ENCODE measurements at places on chromosomes 11 and 22. TPM values are rescaled to one million over a fixed set of nuclear protein-coding genes. Genes with fewer than 3 reads are reported as not detected.

DNA sequence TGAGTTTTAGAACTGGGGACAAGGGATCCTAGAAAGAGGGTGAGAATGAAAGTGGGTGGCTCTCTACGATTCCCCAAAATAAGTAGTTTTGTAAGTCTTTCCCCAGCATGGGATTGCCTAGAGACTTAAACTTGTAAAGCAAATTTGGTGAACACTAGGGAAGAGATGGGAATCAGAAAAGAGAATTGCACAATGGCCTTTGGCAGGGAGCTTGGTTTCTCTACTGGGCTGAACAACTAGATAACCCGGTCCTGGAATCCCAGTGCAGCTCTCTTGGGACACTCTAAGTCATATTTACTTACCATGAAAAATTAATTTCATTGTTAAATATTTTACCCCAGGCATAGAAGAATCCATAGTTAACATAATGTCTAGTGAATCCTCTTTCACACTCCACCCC lies 16.5 kb upstream of the USP18 start:
- no peak for DNase-seq

Gene MS4A6A
- 22.2 TPM for total RNA-seq

DNA sequence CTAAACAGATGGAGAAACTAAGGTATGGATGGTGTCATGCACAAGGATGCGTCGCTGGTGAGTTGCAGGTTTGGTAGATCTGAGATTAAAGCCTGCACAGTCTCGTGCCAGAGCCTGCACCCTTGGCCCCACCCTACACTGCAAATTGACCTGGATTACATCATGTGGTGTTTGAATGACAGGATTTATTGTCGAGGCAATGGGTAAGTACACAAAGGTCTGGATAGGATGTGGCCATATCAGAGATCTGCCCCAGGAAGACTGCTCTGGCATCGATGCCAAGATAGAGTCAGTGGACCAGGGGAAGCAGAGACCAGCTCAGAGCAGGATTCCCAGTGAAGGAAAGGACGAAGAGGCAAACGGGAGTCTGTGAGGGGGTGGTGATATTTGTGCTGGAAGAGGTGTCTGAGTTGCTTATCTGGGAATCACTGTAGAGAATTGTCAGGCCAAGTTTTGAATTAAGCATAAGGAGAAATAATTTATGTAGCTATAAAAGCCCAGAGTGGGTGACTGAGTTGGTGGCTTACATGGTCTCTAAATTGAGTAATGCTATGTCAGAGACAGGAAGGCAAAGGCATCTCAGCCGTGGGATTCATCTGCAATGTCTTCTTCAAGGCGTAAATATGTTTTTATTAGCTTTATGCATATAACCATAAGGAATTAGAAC lies 499.6 kb upstream of the B3GAT1 start:
- no peak for DNase-seq

- DNase-seq: no peak
Observed at GRCh38 chr11:12862696-12863469, 146.2 kb upstream of the RASSF10 start.

GRCh38 chr22:28894807-28895206 lies 11.4 kb downstream of the ZNRF3 start:
- DNase-seq: no peak

Gene SGSM1
- total RNA-seq: 8.0 TPM

DNA sequence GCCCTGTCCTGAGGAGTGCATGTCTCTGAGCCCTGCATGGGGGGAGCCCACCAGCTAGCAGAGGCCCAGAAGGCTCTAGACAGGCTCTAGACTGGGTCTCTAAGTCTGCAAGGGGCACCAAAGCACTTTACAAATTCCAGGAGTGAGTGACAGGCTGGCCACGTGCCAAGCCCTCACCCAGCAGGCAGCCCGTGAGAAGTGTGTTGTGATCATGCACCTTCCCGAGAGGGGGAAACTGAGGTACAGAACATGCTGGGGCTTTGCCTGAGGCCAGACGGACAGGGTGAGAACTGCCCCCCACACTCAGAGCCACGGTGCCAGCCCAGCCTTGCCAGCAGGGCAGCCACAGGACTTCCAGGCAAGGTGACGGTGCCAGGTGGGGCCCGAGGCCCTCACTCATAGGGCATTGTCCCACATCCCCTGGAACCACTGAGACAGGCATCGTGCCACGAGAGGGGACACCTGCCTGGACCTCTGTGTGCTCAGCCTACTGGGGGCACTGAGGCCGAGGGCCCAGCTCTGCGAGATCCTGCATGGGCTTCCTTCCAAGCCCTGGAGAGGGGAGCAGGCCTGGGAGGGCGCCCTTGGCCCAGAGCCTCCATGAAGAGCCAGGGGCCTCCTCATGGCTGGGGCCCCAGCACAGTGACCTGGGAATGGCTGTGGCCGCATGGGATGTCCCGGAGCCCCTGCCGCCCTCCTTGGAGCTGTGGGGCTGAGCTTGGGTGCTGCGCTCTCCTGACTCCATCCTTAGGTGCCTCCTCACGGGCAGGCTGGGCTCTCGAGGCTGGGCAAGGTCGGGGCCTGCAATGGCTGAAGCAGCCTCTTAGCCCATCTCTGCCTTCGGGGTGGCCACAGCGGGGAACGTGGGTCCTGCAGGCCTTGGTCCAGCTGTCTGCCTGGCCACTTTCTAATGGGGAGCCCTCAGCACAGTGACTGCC lies 121.5 kb downstream of the KCNQ1OT1 start:
- DNase-seq: peak; percentile 72

Gene ZNF280B
- total RNA-seq: 0.57 TPM

DNA sequence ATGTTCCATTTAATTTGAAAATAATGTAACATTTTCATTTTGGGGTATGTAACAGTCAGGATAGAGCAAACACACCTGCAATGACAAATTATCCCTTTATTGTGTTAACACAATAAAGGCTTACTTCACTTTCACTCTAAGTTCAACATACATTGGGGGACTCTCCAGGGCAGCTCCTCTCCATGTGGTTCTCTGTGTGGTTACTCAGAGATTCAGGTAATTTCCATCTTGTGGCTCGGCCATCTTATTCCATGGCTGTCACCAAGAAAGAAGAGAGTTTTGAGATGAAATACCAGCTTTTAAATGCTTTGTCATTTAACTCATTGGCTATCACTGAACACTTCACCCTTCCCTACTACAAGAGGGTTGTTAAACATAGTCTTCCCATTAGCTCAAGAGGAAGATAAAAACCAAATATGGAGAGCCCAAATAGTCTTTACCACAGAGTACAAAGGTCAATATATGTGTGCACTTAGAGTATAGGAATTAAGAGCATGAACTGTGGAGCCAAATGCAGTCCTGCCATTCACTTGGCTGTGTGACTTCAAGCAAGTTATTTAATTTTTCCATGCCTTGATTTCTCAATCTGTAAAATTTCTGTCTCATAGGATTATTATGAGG lies 10.6 kb upstream of the TPH1 start:
- DNase-seq: no peak

- DNase-seq: peak; percentile 75
Observed at GRCh38 chr22:18078329-18079041, 695 bp downstream of the PEX26 start.

- no peak for DNase-seq
Observed at GRCh38 chr22:31122196-31122531, 602 bp upstream of the INPP5J start.

- DNase-seq: no peak
Observed at GRCh38 chr22:35641494-35642120, 6.6 kb upstream of the APOL6 start.

DNA sequence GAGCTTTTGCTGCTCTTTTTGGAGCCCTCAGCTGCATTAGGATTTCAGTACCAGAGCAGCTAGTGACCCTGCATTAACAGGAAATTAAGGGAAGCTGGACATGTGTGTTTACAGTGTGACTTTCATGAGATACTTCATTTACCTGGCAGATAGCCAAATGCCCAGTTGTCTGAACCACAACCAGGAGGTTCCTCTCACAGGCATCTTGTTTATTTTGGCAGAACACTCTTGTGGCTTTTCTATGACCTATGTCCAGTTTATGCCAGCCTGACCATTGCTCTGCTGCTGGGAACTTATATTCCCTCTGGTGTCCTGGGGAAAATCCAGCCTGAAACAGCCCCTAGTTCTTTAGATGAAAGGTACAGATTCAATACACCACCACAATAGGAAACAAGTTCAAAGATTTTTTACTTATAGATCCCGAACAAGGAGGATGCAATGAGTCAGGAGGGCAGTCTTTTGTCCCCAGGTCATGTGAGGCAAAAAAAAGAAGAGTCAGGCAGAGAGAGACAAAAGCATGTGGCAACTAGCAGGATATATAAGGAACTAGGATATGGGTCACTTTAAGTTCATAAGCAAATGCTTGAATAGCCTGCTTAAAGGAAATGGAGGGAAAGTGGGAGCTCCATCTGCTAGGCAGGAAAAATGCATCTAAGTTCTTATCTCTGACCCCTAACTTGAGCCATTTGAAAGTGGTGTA lies 379.3 kb downstream of the INSC start:
- no peak for DNase-seq

GRCh38 chr11:43930868-43931716 lies 11.3 kb upstream of the C11orf96 start:
- DNase-seq: no peak

Gene RIMBP3B
- total RNA-seq: 0.08 TPM

DNA sequence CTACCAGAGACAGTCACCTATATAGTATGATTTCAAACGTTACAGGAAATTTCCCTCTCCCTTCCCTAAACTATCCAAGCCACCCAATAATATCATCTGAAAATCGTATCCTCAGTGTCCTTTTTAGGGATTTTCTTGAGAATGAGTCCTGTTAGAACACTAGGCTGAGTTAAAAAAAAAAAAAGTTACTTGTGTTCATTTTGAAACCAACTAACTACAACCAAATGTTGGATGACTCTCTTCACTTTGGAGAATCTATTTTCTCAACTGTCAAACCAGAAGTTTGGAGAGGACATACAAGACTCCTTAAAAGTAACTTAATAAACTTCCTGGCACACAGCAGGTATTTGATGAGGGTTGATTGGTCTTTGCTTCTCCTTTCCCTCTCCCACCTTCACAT lies 183.2 kb upstream of the SESN3 start:
- no peak for DNase-seq

DNA sequence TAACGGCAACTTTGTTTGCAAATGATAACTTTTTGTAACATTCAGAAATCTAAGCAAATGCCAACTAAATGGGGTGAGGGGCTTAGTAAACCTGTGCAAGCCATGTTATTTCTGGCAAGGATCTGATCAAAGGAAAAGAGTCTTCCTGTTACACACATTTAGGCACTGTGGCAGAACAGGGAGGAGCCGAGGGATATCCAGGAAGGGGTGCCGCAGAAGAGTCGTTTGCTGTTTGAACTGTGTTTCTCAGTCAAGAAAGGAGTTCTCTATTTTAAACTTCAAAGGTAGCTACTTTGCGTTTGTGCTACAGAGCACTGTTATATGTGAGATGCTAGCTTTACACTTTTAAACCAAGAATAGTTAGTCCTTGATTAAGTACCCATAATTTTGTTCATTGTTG lies 175.5 kb downstream of the ETS1 start:
- DNase-seq: no peak

DNA sequence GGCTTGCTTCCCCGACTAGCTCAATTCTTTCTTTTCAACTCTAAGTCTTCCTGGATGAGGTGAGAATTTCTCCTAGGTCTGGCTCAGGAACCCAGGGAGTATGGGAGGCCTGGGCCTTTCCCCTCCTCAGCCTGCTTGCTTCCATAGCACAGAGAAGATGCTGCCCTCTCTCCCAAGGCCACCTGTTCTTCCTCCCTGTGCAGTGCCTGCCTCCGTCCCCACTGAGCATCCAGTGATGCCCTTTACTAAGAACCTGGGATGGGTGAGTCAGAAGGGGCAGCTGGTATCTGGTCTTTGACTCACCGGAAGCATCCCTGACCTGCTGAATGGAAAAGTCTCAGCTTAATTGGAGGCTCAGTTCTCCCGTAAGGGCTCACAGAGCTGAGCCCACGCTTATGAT lies 607.9 kb downstream of the BUD13 start:
- no peak for DNase-seq

- no peak for DNase-seq
Observed at GRCh38 chr22:19105867-19106802, 16.1 kb downstream of the DGCR2 start.

Gene PATE2
- not detected for total RNA-seq

DNA sequence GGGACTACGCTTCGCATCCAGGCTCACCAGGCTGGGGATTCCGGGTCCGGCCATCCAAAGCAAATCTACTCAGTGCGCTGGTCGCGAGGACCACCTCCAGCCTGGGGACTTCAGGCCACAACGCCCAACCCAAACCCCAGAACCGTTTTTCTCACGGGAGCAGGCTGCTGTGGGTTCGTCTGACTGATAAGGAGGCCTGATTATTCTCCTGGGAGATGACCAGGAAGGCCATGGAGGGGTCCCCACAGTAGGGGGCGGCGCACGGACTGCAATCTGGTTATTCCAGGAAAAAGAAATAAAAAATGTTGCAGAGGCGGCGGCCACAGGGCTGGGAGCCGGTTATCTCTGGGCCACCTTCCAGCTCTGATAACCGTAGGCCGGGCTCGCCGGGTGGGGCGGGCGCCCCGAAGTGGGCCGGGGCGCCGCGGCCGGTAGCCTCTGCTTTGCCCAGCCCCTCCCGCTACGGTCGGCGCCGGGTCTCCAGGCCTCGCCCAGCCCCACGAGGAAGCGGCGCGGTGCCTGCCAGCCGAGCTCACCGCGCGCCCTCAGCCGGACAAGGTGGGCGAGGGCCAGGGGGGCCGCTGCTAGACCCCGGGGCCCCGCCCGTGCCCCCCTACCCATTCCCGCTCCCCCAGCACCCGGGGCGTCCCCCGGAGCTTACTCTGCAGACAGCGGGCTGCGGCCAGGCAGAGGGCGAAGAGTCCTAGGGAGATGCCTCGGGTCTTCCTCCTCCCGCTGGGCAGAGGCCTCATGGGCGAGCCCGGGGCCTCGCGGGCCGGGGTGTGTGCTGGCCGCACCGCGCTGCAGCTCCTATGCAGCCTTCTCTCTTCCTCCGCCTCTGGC lies 446 bp downstream of the VSTM5 start:
- no peak for DNase-seq

GRCh38 chr22:45312856-45313255 lies 3.1 kb downstream of the FAM118A start:
- DNase-seq: no peak

DNA sequence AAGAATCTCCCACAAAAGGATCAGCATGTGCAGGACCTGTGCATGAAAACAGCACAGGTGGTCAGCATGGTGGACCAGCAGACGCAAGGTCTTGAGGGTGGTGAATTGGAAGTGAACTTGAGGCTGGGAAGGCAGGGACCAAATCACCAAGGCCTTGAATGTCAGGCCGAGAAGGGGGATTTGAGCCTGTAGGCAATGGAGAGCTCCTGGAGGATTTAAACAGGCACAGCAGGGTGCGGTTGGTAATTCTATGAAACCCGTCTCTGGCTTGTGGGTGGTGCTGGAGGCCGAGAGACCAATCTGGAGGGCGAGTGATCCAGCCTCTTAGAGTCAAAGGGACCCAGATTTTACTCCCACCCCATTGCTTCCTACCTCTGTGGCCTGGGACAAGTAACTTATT lies 2.4 kb downstream of the TSKU start:
- DNase-seq: no peak
